Urothelium cell line (cell line): ENCODE measurements at places on chromosomes 3 and 15.

DNA sequence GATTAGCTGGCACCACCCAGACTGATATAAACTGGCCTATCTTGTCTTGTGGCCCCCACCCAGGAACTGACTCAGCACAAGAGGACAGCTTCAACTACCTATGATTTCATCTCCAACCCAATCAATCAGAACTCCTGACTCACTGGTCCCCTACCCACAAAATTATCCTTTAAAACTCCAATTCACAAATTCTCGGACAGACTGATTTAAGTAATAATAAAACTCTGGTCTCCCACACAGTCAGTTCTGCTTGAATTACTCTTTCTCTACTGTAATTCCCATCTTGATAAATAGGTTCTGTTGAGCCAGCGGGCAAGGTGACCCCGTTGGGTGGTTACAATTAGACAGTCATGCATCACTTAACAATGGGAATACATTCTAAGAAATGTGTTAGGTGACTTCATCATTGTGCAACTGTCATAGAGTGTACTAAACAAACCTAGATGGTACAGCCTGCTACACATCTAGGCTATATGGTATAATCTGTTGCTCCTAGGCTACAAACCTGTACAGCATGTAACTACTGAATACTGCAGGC lies 48.1 kb upstream of the MAP4 start:
- no peak for DNase-seq

DNA sequence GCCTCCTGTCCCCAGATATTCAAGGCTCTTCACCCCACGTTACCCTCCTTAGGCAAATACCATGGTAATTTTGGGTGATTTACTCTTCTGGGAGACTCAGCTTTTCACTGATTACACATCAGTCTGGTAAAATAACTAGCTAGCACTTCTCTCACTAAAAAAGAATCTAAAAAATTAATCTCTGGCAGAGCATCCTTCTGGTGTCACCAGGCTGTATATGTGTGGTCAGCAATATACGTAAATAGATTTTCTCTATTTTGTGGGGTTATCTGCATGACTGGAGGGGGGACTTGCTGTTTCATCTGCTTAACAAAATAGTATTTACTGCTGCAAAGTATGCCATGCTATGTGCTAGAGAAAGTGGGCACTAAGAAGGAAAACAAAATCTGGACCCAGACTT lies 45.1 kb downstream of the LRRC28 start:
- DNase-seq: no peak

DNA sequence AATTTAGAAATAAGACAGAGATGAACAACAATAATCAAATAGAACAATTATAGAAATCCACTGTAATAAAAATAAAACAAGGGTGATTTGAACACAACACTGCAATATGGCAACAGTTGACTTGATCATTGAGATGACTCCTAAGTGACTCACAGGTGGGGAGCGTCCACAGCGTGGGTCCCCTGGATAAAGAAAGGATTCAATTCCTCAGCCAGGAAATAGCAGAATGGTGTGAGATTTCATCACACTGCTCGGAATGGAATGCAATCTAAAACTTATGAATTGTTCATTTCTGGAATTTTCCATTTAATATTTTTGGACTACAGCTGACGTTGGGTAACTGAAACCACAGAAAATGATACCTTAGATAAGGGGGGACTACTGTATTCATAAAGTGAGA lies 82.0 kb downstream of the CNTN3 start:
- peak; percentile 49 for DNase-seq

GRCh38 chr15:90087454-90088154 lies 14.7 kb downstream of the IDH2 start:
- peak; percentile 84 for DNase-seq

- DNase-seq: no peak
Measured at GRCh38 chr3:106529738-106530137, 660.9 kb upstream of the CBLB start.

- DNase-seq: no peak
Measured at GRCh38 chr15:77187751-77188464, 117.0 kb upstream of the TSPAN3 start.

GRCh38 chr3:8455526-8456411 lies 45.9 kb upstream of the LMCD1 start:
- no peak for DNase-seq

- DNase-seq: no peak
Measured at GRCh38 chr3:154137036-154137435, 15.8 kb downstream of the ARHGEF26 start.

GRCh38 chr3:187082758-187083375 lies 56.4 kb downstream of the RPL39L start:
- DNase-seq: no peak

DNA sequence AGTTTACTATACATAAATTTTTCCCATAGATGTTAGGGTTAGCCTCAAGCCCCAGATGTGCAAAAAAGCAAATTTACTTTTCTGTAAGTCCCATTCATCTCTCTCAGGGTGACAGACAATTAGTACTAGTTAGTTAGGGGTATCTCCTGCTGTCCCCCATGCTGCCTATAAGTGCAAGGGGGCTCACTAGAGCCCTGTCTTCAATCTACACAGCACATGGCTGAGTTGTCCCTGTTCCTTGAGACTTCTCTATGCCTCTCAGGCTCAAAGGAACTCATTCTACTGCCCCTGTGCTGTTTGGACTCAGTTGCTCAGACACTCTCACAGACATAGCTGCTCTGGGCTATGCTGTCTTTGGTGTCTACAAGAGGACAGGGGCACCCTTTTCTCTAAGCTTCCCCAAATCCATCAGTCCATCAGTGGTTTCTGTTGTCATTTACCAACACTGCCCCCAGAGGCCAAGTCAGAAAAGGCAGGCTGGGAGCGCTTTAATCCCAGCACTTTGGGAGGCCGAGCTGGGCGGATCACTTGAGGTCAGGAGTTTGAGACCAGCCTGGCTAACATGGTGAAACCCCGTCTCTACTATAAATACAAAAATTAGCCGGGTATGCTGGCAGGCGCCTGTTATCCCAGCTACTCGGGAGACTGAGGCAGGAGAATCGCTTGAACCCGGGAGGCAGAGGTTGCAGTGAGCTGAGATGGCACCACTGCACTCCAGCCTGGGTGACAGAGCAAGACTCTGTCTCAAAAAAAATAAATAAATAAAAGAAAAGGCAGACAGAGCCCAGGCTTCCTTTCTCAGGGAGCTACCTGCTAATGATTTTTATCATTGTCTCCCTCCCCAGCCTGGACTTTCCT lies 31.4 kb upstream of the PRTG start:
- DNase-seq: peak; percentile 36

GRCh38 chr15:88166082-88166993 lies 90.2 kb downstream of the NTRK3 start:
- DNase-seq: peak; percentile 66

DNA sequence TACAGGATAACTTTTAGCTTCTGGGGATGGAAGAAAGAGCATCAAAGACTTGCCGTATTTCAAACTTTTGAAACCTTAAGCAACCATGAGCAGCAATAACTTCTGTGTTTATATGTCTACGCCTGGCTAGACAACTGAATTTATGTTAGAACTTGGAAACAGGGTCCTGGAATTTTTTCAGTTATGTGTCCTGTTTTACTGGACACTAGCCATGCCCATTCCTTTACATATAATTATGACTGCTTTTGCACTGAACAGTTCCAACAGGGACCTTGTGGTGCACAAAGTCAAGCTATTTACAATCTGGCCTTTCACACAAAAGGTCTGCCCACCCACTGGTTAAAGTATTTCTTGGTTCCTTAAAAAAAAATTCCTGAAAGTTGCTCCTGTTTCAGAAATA lies 37.1 kb downstream of the TJP1 start:
- no peak for DNase-seq

- no peak for DNase-seq
Measured at GRCh38 chr3:3587647-3587972, 211.6 kb upstream of the LRRN1 start.

- DNase-seq: no peak
Measured at GRCh38 chr3:166060789-166061479, 223.7 kb upstream of the BCHE start.

- no peak for DNase-seq
Measured at GRCh38 chr3:184405075-184406030, 25.5 kb downstream of the CHRD start.

GRCh38 chr15:68387381-68388143 lies 44.4 kb downstream of the ITGA11 start:
- no peak for DNase-seq

DNA sequence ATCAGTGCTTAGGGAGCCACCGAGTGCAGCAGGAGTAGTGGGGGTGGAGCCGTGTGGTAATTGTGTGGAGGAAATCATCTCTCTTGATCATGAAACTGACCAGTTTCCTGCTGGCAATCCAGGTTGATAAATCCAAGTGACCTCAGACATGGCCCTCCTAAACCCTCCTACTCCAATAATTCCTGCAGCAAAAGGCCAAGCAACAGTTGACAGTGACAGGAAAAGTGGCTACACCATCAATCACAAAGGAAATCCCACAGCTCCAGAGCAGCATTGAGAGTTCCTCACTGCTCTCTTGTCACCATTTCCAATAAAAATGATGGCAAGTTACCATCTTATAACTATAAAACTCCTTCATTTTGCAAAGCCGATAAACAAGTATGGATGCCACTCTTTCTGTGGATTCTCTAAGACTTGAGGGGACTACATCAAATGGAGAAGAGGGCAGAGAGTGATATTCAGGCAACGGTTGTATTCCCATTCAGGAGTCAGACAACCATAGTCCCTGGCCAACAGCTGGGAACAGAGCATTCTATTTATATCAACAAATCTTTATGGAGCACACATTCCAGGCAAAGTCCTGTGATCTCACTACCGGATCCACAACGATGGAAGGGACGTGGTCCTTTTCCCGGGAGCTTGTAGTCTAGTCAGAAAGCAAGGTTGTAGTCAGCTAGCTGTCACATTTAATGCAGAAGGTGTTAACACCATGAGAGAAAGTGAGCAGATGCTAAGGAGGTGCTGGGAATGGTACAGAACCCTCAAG lies 312.5 kb upstream of the CTNNB1 start:
- no peak for DNase-seq

DNA sequence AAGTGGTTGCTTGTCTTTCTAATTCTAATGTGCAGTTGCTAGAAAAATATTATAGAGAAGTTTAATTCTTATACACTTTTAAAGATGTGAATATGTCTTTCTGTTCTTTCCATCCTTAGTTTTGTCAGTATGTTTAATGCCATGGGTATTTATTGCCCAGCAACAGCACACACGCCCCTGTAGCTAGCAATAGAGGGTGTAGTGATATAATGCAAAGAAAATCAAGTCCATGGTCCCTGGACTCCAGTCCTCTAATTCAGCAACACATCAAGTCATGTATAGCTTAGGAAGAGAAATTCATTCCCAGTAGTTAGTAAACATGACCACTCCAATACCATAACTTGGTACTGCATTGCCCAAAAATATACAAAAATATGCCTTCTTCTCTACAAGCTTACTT lies 292.4 kb upstream of the NR2F2 start:
- DNase-seq: no peak

DNA sequence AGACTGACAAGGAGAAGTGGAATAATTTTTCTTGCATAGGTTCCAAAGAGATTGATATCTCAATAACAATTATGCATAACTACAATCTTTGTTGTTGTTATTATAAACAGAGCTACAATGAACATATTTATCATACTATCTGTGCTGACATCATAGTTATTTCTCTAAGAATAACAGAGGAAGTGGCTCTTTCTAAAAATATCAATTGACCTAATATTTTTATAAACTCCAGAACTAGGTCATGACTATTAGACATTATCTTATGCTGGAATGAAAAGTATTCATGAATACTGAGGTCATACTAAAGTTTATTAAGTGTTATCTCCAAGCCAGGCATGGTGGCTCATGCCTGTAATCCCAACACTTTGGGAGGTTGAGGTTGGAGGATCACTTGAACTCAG lies 114.1 kb downstream of the DCLK3 start:
- no peak for DNase-seq

DNA sequence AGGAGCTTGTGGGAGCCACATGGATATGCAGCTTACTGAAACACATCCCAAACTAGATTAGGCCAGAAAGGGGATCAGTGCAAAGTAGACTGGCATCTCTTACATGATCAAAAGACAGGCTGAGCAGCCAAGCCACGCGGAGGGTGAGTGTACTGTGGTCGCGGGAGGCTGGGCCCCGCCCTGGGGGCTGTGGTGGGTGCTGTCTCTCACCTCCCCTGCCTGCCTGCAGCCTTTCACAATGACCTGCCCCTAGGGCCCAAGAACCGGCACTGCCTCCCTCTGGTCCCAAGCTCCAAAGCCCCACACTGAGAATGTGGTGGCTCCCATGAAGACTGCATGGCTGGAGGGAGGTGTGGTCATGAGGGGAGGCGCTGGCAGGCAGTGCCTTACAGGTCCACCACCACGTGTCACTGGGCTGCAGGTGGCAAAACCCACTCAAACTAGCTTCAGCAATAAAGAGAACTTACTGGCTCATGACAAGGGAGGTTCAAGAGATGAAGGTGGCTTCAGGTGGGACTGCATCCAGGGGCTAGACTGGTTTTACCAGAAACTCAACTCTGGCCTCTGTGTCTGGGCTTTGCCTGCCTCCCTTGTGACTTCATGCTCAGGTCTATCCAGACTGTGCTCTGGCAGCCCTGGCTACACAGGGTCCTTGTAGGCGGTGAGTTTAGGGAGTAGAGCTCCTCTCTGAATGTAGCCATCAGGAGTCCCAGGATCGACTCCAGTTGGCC lies 27.4 kb upstream of the PLXND1 start:
- no peak for DNase-seq

GRCh38 chr3:152243721-152244516 lies 24.8 kb upstream of the MBNL1 start:
- DNase-seq: no peak

DNA sequence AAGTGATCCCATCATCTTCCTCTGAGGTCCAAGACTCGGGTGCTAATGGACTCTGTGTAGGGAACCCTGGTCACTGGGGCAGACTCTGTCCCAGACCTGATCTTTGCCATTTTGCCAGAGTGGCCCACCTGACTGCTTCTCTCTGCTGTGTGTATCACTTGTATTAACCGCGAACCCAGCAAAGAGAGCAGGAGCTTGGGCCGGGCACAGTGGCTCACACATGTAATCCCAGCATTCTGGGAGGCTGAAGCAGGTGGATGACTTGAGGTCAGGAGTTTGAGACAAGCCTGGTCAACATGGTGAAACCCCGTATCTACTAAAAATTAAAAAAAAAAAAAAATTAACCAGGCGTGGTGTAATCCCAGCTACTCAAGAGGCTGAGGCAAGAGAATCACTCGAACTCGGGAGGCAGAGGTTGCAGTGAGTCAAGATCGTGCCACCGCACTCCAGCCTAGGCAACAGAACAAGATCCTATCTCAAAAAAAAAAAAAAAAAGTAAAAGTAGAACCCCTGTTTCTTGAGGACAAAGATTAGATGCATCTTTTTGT lies 32.9 kb upstream of the CYP11A1 start:
- no peak for DNase-seq
